Vagina (tissue), 2 donors: ENCODE measurements at places on chromosomes 13 and 19.

- no peak for DNase-seq
Measured at GRCh38 chr13:94312511-94313216, 166.8 kb downstream of the DCT start.

DNA sequence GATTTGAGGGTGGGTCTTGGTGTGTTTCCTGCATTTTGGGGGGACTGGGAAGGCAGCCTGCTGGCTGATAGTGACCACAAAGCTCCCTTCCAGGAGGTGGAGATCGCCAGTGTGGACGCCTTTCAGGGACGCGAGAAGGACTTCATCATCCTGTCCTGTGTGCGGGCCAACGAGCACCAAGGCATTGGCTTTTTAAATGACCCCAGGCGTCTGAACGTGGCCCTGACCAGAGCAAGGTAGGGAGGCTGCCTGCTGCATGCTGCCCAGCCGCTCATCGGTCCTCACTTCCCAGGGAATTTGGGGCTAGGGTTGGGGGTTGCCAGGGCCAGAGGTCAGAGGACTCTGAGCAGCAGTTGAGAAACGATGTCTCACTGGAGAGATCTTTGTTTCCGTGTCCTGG is 30.2 kb downstream of the UPF1 start:
- DNase-seq, result no peak

DNA sequence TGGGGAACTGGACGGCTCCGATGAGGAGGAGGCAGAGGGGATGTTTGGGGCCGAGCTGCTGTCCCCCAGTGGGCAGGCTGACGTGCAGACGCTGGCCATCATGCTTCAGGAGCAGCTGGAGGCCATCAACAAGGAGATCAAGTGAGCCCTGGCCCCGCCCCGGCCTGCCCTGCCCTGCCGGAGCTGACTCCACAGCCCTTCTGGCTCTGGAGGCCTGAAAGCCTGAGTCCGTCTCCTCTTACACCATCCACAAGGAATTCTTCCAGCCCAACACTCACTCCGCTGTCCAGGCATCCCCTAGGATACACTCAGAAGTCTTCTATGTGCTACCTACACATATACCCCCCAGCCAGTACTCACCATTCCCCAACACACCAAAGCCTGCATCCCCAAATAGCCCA is 17.4 kb downstream of the PPFIA3 start:
- DNase-seq, result peak; percentile 87

DNA sequence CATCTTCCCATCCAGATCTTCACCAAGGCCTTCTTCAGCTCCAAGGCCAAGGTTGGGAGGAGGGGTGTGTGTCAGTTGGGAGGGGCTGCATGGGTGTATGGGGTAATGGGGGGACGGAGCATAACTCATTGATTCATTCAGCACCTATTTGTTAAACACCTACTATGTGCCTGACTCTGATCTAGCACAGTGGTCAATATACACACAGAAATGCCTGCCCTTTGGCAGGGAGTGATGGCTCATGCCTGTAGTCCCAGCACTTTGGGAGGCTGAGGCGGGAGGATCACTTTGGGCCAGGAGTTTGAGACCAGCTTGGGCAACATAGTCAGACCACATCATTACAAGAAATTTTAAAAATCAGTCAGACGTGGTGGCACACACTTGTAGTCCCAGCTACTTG is 19.2 kb upstream of the SPACA4 start:
- no peak for DNase-seq

GRCh38 chr13:98083507-98083906 is 59.4 kb upstream of the FARP1 start:
- no peak for DNase-seq

DNA sequence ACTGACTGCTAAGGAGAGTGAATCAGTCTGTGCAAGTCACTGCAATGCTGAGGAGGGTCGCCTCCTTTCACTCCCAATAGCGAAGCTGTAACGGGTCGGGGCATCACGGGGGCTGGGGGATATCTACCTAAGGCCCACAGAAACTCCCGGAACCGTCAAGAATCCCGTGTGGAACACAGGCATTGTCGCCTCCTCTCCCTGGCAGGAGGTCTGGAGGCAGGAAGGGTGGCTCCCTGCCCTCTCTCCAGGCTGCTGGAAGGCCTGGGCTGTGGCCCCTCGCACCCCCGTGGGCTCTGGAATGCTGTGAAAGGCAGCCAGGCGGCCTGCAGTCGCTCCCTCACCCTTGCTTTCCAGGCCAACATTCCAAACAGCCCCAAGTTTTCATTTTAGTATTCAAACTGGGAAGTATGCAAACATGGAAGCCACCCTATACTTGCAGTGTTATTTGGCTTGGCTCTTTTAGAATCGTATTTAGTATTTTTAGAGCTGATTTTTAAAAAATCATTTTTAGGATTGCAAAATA is 109.4 kb downstream of the CRYL1 start:
- no peak for DNase-seq

DNA sequence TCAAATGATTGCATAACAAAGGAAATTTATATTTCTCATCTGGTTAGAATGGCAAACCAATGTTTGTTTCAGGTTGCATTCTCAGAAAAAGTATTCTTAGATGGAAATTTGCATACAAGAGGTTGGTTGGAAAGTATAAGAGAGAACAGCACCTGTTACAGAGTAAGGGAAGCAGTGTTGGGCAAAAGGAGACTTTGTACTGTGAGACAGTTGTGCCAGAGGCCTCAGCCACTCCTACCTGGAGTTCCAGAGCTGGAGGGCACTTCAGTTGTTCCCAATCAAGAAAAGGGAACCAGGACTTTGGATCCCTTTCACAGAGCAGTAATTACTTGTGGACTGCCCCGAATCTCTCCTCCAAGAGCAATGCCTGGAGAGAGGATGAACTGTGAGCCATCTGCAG is 81.8 kb downstream of the SPRY2 start:
- DNase-seq, result no peak

GRCh38 chr13:84834201-84834600 is 951.9 kb upstream of the SLITRK1 start:
- DNase-seq, result no peak

DNA sequence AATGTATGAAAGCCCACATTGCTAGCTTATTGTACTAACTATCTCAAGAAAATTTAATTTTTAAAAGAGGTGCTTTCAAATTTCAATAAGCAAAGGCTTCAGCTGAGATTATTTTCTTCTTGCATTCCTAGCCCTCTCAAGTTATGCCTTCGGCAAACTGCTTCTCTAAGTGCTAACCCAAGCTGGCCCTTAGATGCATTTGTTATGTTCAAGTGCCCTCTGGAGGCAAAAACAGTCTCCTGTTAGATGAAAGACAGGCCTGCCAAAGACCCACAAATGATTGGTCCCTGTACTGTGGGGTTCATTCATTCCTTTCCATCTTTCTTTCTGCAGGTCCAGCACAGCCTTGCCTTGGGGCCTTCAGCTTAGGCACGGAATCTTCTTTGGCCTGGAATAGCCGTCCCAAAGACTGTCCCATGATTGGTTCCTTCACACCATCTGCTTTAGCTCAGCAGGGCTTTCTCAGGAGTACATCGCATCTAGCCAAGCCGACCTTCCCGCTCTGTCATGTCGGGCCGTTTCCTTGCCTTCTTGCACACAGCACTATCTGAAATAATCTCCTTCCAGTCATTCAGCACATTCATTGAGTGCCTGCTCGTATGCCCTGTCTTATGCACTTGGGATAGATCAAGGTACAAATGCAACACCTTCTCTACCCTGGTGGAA is 26.4 kb upstream of the TPTE2 start:
- DNase-seq, result no peak
